ENCODE measurements at places on chromosomes 3 and 15.

DNA sequence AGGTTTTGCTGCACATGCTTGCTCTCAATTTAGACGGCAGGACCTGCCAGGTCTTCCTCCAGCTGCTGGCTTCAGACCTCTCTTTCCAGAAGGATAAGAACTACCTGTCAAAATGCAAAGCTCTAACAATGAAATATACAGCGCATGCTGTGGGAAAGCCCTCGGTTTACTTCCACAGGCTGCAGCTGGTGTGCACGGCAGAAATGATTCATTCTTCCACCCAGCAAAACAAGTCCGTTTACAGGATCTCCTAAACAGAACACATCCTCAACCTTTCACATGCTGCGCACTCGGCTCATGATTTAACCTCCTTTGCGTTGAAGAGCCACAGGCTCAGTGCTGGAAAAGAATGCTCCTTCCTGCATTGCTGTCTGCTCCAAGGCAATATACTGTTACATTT, 92.4 kb upstream of the WNT5A start:
- DNase-seq, result no peak

DNA sequence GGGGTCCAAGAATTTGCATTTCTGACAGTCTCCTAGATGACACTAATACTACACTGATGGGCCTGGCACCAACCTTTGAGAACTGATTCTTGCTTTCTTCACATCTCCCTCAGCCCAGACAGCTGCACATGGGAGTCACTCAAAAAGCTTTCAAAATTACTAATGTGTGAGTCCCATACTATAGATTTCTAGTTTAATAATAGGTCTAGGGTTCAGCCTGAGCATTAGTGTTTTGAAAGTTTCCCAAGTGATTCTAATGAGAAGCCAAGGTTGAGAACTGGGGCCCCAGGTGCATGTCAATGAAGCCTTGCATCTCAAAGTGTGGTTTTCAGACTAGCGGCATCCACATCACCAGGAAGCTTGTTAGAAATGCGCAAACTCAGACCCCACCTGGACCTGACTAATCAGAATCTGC, 159.9 kb upstream of the CMC1 start:
- DNase-seq, result no peak

DNA sequence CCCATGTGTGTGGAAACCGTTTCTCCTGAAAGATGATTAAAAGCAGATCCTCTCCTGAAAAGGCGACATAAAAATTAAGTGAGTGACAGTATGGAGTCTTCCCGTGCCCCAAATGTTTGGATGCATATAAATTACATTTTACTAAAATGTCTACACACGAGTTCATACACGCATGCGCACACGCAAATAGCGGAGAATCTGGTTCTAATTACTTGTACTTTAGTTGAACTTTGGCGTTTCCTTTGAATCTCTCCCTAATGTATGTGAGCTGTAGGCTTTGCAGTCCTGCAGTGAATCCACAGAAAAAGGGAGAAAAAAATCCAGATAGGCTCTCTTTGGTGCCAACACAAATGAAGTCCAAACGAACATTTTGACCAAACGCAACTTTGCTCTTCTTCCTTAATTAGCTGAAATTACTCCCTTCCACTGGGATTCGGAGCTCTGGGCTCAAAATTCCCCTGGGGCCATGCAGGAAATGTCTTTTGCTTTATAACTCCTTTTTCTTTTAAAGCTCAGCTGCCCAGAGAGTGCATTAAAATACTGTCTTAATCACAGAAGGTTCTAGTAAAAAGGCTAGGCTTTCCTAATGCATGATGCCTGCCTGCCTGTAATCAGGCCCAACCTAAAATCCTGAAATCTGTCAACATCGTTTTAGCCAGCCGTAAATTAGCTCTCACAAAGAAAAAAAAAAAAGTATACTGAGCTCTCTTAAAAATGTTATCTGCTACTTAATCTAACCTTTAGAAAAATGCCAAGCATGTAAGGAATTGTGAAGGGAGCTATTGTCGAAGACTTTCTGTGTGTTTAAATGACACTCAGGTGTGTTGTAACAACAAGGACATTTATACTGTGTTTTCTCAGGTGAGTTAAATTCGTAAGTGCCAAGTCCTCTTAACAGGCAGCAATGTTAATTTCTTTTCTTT, 26.2 kb downstream of the RARB start:
- no peak for DNase-seq

- no peak for DNase-seq
Observed at GRCh38 chr3:64406271-64406670, 181.0 kb upstream of the PRICKLE2 start.

DNA sequence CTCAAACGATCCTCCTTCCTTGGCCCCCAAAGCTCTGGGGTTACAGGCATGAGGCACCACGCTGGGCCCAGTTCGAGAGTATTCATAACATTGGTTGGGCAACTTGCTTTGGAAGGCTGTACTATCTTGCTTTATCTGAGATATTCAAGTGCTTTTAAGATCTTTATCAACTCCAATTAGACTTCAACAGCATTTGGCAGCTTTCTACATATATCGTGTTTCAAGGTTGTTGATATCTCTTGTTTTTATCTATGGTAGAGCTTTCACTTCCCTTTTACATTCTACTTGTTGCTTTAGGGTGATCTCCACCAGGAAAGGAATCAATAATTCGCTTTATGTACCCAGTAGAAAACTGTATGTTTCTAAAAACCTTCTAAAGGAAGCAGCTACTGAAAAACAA, 395.3 kb downstream of the IL5RA start:
- DNase-seq, result no peak

- DNase-seq, result no peak
Observed at GRCh38 chr3:159898147-159898546, 90.5 kb upstream of the IL12A start.

DNA sequence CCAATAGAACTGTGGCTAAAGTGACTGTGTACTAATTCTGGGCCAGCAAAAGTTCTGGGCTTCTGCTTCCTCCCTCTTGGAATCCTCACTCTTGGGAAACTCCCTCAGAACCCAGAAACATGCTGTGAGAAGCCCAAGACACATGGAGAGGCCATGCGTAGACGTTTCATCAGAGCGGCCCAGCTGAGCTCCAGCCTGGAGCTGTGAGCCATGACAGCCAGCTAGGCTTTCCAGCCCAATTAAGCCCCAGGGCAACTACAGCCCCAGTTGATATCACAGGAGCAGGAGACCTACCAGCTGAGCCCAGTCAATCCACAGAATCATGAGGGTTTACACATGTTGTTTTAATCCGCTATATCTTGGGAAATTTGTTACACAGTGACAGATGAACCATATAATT, 43.6 kb upstream of the CNOT10 start:
- no peak for DNase-seq

DNA sequence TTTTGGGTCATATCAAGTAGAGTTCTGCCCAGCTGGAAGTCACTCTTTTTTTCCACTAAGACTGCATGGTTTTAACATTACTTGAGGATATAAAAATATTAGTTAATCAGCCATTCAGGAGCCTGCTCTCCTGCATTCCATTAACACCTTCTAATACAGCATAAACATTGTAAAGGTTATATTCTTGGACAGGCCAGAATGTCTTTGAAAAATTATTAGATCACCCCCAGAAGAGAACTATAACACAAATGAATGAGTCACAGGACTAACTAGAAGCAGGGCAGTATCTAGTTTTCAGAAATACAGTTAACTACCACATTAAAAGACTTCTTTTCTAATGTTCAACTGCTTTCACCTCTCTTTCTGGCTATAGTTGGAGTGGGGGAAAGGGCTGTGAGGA, 80.9 kb downstream of the THBS1 start:
- peak; percentile 54 for DNase-seq

- DNase-seq, result peak; percentile 97
Observed at GRCh38 chr3:141477224-141477623, 9.6 kb upstream of the RASA2 start.

GRCh38 chr3:66115858-66116654, 77.3 kb upstream of the MAGI1 start:
- peak; percentile 85 for DNase-seq

- DNase-seq, result no peak
Observed at GRCh38 chr3:23985747-23986544, 40.9 kb downstream of the NR1D2 start.

- DNase-seq, result peak; percentile 70
Observed at GRCh38 chr3:65582012-65582717, 456.6 kb downstream of the MAGI1 start.

- no peak for DNase-seq
Observed at GRCh38 chr3:36804295-36805055, 40.1 kb upstream of the DCLK3 start.

GRCh38 chr15:53757906-53758305, 1.6 kb downstream of the WDR72 start:
- DNase-seq, result peak; percentile 32

DNA sequence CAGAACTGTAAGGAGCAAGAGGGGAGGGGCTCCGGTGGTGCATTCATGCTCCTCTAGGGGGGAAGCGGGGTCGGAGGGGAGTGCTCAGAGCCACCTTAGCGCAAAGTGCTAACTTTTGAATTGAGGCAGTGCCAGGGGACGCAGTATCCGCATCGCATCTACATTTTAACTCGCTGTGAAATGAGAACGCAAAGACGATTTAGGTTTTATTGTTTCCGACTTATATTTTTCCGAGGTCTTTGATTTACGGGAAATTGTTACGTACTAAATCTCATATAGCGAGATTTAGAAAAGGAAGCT, 212 bp downstream of the TCAIM start:
- no peak for DNase-seq

GRCh38 chr15:84944311-84944710, 37.3 kb upstream of the PDE8A start:
- no peak for DNase-seq

DNA sequence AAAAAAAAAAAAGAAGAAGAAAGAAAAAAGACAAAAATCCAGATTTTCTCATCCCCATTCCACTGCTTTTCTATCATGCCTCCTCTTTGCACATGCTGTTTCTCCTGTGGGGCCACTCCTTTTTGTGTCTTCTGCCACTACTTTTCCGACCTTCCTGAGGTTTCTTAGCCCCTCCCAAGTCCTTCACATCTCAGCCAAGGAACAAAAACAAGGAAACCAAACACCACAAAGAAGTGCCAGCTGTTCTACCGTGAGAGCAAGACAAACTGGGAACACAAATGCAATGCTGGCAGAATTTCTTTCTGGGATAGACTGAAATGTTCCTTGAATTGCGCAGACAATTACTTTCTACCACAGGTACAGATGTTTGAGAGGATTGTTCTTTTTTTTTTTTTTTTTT, 83.2 kb downstream of the MB21D2 start:
- DNase-seq, result no peak

GRCh38 chr3:73511571-73512525, 112.9 kb downstream of the PDZRN3 start:
- no peak for DNase-seq

DNA sequence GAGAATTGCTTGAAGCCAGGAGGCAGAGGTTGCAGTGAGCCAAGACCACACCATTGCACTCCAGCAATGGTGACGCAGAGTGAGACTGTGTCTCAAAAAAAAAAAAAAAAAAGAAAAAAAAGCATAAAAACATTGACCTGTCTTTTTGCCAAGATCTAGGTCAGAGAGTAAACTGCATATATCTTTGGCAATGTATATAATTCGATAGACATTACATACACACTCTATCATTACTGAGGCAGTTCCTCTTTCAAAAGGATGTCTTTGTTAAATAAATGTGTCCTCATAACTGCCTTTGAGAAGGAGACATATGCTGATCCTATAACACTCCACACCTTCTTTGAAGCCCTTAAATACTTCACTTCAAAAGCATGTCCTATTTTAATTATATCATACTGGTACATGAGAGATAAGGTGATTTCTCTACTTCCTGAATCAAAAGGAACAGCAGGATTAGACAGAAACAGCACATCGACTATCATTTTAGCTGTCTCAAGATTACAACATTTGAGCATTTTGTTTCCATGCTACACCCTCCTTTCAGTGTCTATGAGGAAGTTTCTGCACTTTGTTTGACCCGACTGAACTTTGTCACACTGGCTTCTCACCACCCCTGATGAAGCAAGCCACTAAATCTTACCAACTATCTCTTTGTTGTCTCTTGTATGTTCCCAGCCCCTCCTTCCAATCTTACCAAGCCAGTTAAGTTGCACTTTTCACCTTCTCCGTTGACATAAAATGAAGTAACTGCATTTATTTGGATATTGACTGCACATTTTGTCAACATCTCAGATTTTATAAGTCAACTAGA, 335.8 kb downstream of the MECOM start:
- peak; percentile 31 for DNase-seq

- peak; percentile 40 for DNase-seq
Observed at GRCh38 chr3:172518929-172519640, 4.1 kb downstream of the TNFSF10 start.

DNA sequence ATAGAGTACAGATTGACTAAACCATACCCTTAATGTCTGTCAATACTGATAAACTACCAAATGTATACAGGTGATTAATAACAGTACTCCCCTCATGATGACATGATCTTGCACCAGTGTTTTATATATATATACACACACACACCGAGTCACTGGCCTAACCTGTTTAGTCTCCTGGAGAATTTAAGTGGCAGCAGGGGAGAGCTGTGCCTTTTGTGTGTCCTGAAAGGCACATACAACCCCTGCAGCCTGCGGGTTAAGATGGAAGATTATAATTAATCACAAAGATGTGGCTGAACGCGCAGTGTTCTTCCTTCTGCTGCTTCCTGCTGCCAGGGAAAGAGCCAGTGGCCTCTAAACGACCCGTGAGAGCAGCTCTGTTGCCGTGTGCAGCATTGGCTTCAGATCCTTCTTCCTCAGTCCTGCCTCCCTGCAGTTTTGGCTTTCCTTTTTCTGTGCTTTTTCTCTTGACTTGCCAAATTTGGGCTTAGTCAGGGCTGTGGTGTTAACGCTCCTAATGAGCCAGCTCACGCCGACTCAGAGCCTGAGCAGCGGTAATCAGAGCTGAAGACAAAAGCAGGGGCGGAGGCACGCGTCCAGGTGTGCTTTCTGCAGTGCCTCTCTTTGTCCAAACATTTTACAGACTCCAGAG, 42.5 kb upstream of the UBE3A start:
- peak; percentile 68 for DNase-seq

- no peak for DNase-seq
Observed at GRCh38 chr3:78990156-78990555, 777.6 kb downstream of the ROBO1 start.

DNA sequence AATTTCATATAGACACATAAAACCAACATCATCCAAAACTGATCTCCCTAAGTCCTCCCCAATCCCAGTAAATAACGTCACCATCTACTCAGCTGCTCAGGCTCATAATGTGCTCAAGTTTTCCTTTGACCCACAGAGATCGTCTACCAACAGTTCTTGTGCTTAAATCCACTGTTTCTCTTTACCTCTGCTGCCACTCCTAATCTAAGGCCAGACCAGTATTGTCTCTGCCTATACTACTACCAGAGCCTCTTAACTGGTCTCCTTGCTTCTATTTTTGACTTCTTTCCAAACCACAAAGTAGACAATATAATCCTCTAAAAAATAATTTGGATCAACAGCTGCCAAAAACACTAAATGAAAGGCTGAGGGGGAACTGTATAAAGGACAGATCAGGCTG, 65.3 kb downstream of the CLASP2 start:
- DNase-seq, result no peak

GRCh38 chr3:141553055-141553454, 66.2 kb downstream of the RASA2 start:
- no peak for DNase-seq

DNA sequence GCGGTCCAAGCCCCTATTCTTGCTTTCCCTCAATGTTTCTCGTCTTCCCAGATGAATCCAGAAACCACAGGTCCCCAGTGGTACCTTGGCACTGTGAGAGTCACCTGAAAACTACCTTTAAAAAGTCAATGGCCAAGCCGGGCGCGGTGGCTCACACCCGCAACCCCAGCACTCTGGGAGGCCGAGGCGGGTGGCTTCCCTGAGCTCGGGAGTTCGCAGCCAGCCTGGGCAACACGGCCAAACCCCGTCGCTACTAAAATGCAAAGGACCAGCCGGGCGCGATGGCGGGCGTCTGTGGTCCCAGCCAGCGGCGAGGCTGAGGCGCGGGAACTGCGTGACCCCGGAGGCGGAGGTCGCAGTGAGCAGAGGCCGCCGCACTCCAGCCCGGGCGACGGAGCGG, 285.9 kb downstream of the CHL1 start:
- no peak for DNase-seq

Data from bronchial epithelial cell (primary cell).